ENCODE measurements at places on chromosomes 16 and 17.

- DNase-seq, result no peak
These were observed 18.8 kb downstream of the RPH3AL start for GRCh38 chr17:333626-334396.

GRCh38 chr17:42117397-42118125 is 3.6 kb downstream of the KAT2A start:
- no peak for DNase-seq

DNA sequence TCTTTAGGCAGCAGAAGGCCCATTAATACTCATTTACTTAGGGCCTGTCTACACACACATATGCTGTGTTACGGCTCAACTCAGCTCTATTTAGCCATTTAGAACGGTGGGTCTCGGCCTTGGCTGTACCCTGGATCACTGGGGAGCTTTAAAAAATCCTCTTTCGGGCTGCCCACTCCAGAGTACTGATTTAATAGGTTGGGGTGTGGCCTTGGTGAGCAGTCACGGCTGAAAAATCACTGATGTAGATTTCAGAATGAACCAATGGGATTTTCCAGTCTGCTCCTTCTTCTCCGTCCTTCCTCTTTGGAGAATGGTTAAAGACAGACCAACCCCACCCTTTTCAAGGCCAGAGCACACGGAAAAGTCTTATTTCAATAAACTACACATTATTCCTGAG is 223.5 kb downstream of the CCDC182 start:
- DNase-seq, result no peak

- DNase-seq, result no peak
These were observed 77.2 kb downstream of the SHISA6 start for GRCh38 chr17:11318207-11318606.

- DNase-seq, result peak; percentile 10
These were observed 80.8 kb downstream of the OMG start for GRCh38 chr17:31216031-31216751.

GRCh38 chr17:75404731-75405364 is 630 bp downstream of the GRB2 start:
- DNase-seq, result no peak

GRCh38 chr17:82184761-82185160 is 27.9 kb downstream of the CCDC57 start:
- no peak for DNase-seq

DNA sequence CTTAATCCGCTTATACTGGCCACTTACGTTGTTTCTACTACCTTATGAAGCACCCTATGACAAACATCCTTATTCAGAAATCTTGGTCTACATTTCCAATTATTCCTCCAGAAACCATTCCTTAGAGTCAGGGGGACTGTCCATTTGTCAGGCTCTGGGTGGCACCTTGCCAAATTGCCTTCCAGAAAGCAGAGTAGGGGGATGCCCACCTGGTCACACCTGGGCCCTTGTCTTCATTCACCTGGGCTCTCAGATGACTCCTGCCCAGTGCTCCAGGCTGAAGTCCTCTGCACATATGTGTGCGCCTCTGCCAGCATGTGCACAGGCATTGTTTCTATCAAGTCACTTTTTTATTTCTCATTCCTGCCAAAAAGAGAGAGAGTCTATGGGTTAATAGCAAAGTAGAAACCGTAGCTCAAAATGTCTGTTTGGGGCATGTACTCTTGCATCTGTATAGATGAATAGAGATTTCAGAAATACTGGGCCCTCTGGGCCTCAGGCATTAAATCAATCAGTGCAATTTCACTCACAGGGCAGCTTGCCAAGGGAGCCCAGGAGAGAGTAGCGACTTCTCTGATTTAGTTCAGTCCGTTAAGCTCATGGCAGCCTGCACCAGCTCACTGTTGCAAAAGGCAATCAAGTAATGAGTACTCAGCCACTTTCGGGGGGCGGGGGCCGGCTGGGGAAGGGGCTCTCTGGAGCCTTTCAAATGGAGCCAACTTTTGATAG is 104.7 kb downstream of the SOCS1 start:
- peak; percentile 22 for DNase-seq

DNA sequence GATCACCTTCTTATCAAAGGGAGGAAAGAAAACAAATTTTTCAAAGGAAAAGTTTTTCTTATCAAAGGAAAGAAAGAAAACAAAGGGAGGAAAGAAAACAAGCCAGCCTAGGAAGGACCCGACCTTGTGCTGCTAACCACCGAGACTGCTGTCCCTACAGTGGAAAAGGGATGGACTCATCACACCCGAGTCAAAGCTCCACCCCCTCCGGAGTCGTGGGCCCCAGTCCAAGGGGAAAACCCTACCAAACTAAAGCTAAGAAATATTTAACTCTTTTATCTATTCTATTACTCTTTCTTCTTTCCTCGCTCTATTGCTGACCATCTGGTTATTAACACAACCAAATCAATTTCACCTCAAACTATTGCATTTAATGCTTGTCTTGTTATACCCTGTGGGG is 6.1 kb upstream of the ENDOV start:
- DNase-seq, result no peak

DNA sequence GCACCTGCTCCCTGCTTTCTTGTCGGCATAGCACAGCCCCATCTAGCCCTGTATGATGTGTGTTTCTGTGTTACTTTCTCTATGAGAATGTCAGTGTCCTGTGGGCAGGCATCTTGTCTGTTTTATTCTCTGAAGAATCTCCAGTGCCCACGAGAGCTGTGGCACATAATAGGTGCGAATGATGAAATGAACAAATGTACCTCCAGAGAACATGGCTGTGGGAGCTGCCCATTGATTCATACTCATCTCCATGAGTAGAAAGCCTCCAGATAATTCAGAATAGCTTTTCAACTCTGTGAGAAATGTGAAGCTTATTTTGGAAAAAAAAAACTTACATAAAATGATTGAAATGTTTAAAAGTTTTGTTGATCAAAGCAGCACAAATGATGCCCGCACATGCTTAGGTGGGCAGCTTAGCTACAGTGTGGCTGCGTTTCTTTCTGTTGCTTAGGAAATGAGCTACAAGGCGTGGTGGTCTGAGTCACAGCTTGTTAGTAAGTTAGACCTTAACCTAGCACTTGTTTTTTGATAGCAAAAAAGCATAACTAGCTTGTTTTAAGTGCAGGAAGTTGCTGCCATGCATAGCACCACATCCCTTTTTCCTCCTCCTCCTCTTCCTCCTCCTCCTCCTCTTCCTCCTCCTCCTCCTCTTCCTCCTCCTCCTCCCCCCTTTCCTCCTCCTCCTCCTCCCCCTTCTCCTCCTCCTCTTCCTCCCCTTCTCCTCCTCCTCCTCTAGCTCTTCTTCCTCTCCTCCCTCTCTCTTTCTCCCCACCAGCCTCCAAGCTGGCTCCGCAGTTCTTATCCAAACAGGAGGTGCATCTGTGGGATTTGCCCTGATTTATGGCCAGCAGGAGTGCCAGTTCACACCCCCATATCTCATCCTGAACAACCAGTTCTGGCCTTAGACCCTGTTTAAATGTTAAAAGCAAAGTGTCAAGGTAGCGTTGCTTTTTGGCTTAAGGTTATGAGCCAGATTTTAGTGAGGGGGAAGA is 221.5 kb downstream of the IRF8 start:
- DNase-seq, result no peak
